Activated CD4-positive, alpha-beta memory T cell treated with anti-CD3 and anti-CD28 coated beads for 36 hours (primary cell): ENCODE measurements at places on chromosomes 6 and 20. TPM values are rescaled to one million over a fixed set of nuclear protein-coding genes. Genes with fewer than 3 reads are reported as not detected.

GRCh38 chr6:160156842-160157241, 35.2 kb downstream of the SLC22A1 start:
- H3K4me3 ChIP-seq, result no peak overlapping the region
- no peak for DNase-seq
- H3K36me3 ChIP-seq, result peaks cover 1% of the 10 kb centered on the region
- H3K27ac ChIP-seq, result no peak overlapping the region

Gene LY6G5C
- 1.4 TPM for total RNA-seq

Gene HLA-DOB
- 1.3 TPM for total RNA-seq

Gene RAB44
- total RNA-seq, result 0.05 TPM

- no peaks in the 10 kb centered on the region for H3K4me1 ChIP-seq
- no peak overlapping the region for H3K4me3 ChIP-seq
- H3K36me3 ChIP-seq, result no peaks in the 10 kb centered on the region
- H3K27me3 ChIP-seq, result no peaks in the 10 kb centered on the region
- DNase-seq, result no peak
Observed at GRCh38 chr20:24437196-24438082, 32.0 kb upstream of the SYNDIG1 start.

Gene ANGPT4
- total RNA-seq, result not detected

DNA sequence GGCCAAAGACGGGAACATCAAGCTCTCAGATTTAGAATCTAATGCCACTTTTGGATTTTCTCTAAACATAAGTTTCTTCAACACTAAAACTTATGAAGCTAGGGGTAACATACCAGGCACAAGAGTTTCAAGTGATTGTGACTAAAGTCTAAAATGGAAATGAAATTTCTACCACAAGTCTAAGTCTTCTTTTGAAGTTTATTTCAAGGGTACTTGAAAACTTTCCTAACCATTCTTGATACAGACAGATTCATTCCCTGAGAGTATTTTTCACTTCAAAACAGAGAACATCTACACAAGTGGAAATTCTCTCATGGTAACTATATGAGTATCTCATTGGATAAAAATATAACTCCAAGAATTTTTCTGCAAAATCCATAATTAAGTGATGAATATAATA, 56.2 kb downstream of the BTBD9 start:
- DNase-seq, result no peak
- H3K4me1 ChIP-seq, result peaks cover 4% of the 10 kb centered on the region
- H3K27ac ChIP-seq, result no peak overlapping the region
- no peaks in the 10 kb centered on the region for H3K27me3 ChIP-seq
- H3K4me3 ChIP-seq, result no peak overlapping the region
- H3K36me3 ChIP-seq, result peaks cover 5% of the 10 kb centered on the region

Gene RSPH9
- not detected for total RNA-seq

Gene ZKSCAN8
- total RNA-seq, result 16.5 TPM

DNA sequence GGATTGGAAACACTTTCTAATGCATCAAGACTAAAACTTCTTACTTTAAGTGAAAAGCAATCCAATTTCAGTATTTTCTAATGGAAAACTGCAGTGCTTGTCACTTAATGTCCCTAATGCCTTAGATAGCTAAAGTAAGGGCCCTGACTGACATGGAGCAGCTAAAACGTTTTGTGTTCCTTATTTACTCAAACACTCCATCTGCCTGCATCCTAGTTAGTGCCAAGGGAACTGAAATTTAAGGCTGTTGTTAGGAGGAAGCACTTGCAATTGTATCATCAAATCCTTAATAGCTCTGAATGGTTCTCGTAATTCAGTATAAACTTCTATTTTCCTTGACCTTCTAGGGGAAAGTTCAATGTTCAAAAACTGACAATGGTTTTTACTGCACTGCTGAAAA, 127.4 kb downstream of the GJA10 start:
- no peak overlapping the region for H3K4me3 ChIP-seq
- peaks cover 51% of the 10 kb centered on the region for H3K4me1 ChIP-seq
- peaks cover 49% of the 10 kb centered on the region for H3K36me3 ChIP-seq
- DNase-seq, result no peak

- H3K27ac ChIP-seq, result no peak overlapping the region
- H3K36me3 ChIP-seq, result no peaks in the 10 kb centered on the region
- DNase-seq, result no peak
- H3K4me1 ChIP-seq, result no peaks in the 10 kb centered on the region
- no peak overlapping the region for H3K4me3 ChIP-seq
- peaks cover 2% of the 10 kb centered on the region for H3K27me3 ChIP-seq
Observed at GRCh38 chr6:47126647-47127391, 84.7 kb upstream of the ADGRF1 start.

- H3K27ac ChIP-seq, result no peak overlapping the region
- H3K4me3 ChIP-seq, result no peak overlapping the region
- H3K36me3 ChIP-seq, result no peaks in the 10 kb centered on the region
- no peaks in the 10 kb centered on the region for H3K27me3 ChIP-seq
Observed at GRCh38 chr6:164095056-164095455, 680.5 kb downstream of the QKI start.

- no peak overlapping the region for H3K4me3 ChIP-seq
- no peaks in the 10 kb centered on the region for H3K27me3 ChIP-seq
- H3K27ac ChIP-seq, result no peak overlapping the region
- DNase-seq, result no peak
Observed at GRCh38 chr6:110041126-110041525, 63.0 kb downstream of the GPR6 start.

GRCh38 chr6:41428336-41428995, 93.1 kb downstream of the NCR2 start:
- H3K4me1 ChIP-seq, result peaks cover 13% of the 10 kb centered on the region
- H3K27me3 ChIP-seq, result peaks cover 17% of the 10 kb centered on the region
- DNase-seq, result no peak

GRCh38 chr6:35634316-35634715, 54.4 kb downstream of the FKBP5 start:
- H3K27ac ChIP-seq, result peak overlapping the region; percentile 5
- H3K4me3 ChIP-seq, result no peak overlapping the region
- H3K27me3 ChIP-seq, result no peaks in the 10 kb centered on the region

DNA sequence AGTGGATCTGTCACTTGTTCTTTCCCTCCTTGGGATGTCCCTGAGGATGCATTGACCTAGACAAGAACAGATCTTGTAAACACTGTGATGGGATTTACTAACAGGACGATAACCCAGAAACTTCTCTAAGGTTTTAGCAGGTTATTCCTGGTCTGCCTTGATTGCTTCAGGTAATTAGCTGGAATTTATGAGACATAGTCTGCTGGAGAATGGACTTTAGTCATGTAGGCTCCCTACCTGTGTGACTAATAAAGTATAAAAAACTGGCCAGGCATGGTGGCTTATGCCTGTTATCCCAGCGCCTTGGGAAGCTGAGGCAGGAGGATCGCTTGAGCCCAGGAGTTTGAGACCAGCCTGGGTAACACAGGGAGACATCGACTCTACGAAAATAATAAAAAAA, 96.1 kb downstream of the PAK5 start:
- no peak overlapping the region for H3K27ac ChIP-seq
- H3K4me1 ChIP-seq, result no peaks in the 10 kb centered on the region
- H3K27me3 ChIP-seq, result no peaks in the 10 kb centered on the region
- H3K36me3 ChIP-seq, result no peaks in the 10 kb centered on the region
- no peak for DNase-seq

DNA sequence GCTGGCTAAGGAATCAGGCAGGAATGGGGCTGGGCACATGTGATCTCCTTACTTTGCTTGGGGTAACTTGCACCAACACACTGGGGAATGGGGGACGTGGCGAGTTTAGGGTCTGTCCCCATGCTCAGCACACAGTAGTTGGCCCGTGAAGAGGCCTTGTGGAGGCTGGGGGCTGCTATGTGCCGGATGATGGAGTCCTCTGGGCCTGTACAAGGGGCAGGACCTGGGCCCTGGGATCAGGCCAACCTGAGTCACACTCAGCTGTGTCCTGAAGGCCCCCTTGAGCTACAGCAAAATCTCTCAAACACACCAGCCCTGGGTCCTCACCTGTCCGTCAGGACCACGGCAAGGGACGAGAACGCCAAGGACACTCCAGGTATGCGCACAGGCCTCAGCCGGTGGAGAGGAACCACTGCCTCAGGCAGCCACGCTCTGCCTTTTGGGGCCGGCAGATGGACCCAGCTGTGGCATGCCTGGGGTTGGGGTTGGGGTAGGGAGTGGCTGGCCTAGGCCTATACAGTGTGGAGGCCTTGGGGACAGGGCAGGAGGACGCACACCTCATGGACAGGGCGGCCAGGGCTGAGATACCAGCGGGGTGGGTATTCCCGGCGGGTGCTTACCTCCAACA, 11.1 kb downstream of the UCKL1 start:
- H3K4me3 ChIP-seq, result no peak overlapping the region
- H3K36me3 ChIP-seq, result peaks cover 9% of the 10 kb centered on the region
- no peak for DNase-seq
- H3K27me3 ChIP-seq, result no peaks in the 10 kb centered on the region

- DNase-seq, result no peak
- H3K4me1 ChIP-seq, result peaks cover 9% of the 10 kb centered on the region
- no peaks in the 10 kb centered on the region for H3K36me3 ChIP-seq
- peak overlapping the region; percentile 68 for H3K4me3 ChIP-seq
Observed at GRCh38 chr6:151808371-151809241, 1.1 kb downstream of the ESR1 start.

- H3K27ac ChIP-seq, result no peak overlapping the region
- H3K4me1 ChIP-seq, result peaks cover 4% of the 10 kb centered on the region
- DNase-seq, result peak; percentile 19
- H3K4me3 ChIP-seq, result no peak overlapping the region
- H3K36me3 ChIP-seq, result no peaks in the 10 kb centered on the region
- H3K27me3 ChIP-seq, result peaks cover 12% of the 10 kb centered on the region
Observed at GRCh38 chr6:104884867-104885517, 25.3 kb upstream of the HACE1 start.
